ENCODE measurements at places on chromosomes 4 and X.

GRCh38 chr4:108148316-108148715, 20.4 kb downstream of the LEF1 start:
- DNase-seq: no peak

- DNase-seq: no peak
These were observed 1682.7 kb upstream of the PCDH7 start for GRCh38 chr4:29037501-29037900.

DNA sequence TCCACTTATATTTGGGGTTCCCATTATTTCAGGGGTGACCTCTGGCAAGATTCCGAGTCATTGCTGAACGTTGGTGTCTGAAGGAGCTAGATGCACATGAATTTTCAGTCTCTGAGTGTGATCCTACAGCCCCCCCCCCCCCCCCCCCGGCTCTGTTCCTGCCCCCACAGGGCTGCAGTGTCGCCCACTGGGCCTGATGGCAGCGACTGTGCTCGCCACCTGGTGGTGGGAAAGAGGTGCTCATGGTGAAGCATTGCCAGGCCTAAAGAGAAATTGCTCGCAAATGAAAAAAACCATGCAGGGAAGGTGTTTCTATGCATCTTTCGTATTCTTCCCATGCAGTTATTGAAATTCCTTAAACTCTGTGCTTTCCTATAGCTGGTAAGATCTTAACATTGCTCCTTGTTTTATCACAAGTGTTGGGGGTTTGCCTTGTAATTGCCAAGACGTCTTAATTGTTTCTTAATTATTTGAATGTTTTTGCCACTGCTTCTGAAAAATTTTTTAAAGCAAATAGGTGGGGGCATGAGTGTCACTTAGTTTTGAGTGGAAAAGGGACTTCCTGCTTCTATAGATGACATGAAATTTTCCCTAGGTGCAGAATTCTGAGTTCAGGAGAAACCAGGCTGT, 63.2 kb downstream of the CLDN22 start:
- DNase-seq: peak; percentile 54

DNA sequence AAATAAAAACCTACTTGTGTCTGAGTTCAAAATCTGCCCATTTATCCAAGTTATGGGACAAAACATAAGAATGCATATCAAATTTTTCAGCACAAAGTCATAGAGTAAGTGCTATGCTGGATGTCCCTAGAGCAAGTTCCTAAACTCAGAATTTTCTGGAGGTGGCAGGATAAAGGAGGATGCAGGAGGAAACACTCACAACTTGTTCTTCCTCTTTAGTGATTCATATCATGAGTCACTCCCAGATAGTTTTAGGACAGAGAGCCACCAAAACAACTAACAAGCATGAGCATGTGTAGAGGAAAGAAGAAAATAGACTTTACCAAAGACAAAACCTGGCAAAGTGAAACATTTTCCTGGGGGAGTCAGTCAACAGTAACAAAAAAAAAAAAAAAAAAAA, 302.7 kb downstream of the KCTD8 start:
- DNase-seq: peak; percentile 48

GRCh38 chr4:158079661-158080060, 93.2 kb downstream of the GASK1B start:
- DNase-seq: no peak

GRCh38 chrX:10524578-10524977, 95.8 kb downstream of the MID1 start:
- no peak for DNase-seq

GRCh38 chr4:22801391-22801790, 108.7 kb downstream of the GBA3 start:
- no peak for DNase-seq

GRCh38 chrX:38768079-38768478, 33.2 kb upstream of the MID1IP1 start:
- peak; percentile 33 for DNase-seq

DNA sequence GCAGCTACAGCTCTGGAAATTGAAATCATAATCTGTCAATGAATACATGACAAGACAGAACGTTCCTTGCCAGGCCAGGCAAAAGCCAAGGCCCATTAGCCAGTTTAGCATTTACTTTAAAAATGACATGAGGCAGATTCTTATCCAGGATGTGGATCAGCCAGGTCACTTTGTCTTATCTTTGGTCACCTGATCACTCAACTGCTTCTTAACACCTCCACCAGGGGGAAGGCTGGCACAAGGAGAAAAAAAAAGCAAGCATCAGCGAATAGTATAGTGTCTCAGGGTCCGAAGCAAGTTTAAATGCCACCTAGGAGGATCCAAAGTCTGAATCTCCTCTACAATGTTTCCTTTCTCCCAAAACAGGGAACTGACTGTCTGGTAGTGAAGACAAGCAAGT, 18.8 kb downstream of the ATP1B4 start:
- no peak for DNase-seq

GRCh38 chrX:69523314-69523713, 19.2 kb downstream of the NALF2 start:
- no peak for DNase-seq

- no peak for DNase-seq
These were observed 133.4 kb upstream of the NAP1L5 start for GRCh38 chr4:88831031-88831430.

DNA sequence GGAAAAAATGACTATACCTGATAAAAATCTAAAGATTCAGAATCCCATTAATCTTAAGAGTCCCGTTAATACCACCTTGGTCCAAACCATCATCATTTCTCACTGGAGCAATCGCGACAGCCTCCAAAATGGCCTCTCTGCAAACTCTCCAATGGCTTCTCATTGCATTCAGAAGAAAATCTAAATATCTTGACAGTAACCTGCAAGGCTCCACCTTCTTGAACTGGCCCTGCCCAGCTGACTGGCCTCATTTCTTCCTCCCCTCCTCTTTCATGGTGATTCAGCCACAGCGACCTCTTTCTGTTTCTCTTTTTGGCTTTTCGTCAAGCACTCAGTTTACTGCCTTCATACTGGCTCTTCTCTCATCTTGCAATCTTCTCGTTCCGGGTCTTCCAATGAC, 56.2 kb upstream of the GPRIN3 start:
- DNase-seq: no peak

GRCh38 chr4:27716693-27717430, 856.2 kb downstream of the STIM2 start:
- DNase-seq: no peak

- DNase-seq: no peak
These were observed 765.6 kb upstream of the TENM3 start for GRCh38 chr4:181477591-181477990.

DNA sequence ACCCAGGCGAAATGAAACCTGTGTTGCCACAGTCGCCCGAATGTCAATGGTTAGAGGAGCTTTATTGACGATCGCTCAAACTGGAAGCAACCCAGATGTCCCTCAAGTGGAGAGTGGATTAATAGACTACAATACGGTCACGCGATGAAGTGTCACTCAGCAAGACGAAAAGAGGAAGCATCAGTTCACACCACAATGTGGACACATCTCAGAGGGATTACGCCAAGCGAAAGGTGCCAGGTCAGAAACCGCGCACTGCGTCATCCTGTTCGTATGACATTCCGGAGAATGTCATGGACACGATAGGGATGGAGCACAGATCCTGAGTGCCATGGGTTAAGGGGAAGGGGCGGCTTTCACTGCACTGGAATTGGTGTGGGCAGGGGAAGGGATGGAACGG, 111.7 kb downstream of the HMX1 start:
- no peak for DNase-seq

DNA sequence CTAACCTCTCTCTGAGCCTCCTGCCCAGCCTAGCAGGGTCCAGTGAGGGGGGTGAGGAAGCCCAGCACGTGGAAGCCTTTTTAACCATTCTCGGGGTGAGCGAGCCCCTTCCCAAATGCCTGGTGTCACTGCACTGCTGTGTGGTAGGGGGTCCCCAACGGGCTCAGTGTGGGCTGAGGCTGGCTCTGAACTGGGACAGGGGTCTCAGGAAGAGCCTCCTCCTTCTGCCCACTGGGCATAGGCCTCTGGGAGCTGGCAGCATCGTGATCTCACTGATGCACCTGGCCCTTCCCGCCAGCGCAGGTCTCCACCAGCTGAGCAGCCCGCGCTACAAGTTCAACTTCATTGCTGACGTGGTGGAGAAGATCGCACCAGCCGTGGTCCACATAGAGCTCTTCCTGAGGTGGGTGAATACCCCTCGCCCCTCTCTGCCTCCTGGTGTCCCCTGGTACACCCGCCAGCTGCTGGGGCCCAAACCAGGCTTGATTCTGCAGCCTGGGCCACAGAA, 12.6 kb downstream of the HTRA3 start:
- DNase-seq: no peak

- no peak for DNase-seq
These were observed 34.9 kb upstream of the TRO start for GRCh38 chrX:54885740-54886139.

- DNase-seq: peak; percentile 63
These were observed 5.9 kb downstream of the RIPPLY1 start for GRCh38 chrX:106897259-106897658.

DNA sequence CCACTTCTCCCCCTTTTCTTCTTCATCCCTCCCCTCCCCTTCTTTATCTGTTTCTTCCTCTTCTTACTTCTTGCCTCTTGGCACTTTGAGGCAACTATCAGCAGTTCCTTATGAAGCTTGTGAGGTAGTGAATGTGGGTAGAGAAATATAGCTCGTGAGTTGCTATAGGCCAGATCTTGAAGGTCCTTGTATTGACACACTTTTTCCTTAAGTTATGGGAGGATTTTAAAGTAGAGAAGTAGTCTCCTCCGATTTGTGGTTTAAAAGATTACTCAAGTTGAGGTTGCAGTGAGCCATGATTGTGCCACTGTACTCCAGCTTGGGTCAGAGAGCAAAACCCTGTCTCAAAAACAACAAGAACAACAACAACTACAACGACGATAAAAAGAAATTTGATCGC, 3.4 kb upstream of the RRAGB start:
- DNase-seq: no peak

DNA sequence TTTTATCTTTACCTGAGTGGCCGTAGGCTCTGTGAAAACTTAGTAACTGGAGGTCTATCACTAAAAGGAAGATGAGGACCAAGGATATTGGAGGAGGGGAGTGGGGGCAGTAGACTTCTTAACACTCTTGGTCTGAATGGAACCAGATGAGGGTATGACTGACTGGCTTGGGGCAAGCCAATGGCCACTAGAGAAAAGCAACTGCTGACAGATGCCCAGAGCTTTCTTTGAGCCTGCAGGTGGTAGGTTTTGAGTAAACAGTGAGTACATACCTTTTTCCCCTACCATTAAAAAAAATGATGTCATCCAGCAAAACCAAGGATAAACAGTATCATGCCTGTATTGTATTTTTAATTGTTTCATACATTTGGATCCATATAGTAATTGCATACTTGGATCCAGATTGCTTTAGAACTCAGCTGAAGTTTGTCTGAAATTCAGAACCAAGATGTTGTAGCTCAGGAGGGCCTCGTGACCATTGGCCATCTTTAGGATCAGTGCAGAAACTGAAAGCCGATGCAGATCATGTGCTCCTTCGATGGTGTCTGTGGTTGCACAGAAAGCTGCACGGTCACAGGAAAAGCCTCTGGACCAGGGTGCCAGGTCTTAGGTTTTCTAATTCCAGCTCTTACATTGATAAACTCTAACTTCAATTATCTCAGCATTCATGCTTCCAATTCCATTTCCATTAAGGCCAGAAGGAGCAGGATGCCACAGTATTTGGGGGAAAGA, 131.0 kb downstream of the PDGFRA start:
- no peak for DNase-seq

DNA sequence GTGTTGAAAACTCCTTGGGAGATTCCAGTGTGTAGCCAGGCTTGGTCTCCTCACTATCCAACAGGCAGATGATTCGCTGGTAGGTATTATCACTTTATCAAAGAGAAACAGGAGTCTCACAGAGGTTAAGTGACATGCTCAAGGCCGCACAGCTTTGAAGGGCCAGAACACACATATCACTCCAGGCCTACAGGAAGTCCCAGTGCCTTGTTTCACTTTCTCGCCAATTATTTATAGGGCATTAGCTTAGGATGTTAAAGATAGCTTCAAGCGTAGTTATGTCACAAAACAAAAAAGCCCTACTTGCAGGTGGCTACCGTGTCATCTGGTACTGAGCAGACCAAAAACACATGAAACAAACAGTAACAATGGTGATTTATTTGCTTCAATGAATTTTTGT, 13.2 kb downstream of the ATP8A1 start:
- no peak for DNase-seq

GRCh38 chrX:71320126-71320525, 18.6 kb downstream of the ITGB1BP2 start:
- no peak for DNase-seq

All from IMR-90 (cell line).